ENCODE measurements at places on chromosomes 11 and 22.

GRCh38 chr22:23533328-23533762 is 46.7 kb downstream of the IGLL1 start:
- peak; percentile 76 for DNase-seq

GRCh38 chr11:9799886-9800285 is 136.0 kb downstream of the SWAP70 start:
- no peak for DNase-seq

DNA sequence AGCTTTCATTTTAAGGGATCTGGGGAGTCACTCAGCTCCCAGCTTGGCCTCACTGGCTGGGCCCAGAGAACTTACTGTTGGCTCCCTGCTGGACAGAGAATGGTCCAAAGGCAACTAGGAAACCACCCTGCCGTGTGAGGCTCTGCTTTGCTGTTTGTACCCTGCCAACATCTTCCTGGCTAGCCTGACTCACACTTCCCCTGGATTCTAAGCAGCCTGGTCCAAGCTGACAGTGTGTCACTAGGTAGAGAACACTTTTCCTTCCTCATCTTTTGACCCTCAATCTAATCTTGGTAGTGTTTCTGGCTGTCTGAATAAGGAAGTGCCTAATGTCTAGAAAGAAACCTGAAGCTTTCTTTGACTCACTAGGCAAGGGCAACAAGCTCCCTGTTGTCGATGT is 76.7 kb downstream of the FAR1 start:
- no peak for DNase-seq

- DNase-seq: no peak
Measured at GRCh38 chr11:132082566-132082965, 712.2 kb downstream of the NTM start.

DNA sequence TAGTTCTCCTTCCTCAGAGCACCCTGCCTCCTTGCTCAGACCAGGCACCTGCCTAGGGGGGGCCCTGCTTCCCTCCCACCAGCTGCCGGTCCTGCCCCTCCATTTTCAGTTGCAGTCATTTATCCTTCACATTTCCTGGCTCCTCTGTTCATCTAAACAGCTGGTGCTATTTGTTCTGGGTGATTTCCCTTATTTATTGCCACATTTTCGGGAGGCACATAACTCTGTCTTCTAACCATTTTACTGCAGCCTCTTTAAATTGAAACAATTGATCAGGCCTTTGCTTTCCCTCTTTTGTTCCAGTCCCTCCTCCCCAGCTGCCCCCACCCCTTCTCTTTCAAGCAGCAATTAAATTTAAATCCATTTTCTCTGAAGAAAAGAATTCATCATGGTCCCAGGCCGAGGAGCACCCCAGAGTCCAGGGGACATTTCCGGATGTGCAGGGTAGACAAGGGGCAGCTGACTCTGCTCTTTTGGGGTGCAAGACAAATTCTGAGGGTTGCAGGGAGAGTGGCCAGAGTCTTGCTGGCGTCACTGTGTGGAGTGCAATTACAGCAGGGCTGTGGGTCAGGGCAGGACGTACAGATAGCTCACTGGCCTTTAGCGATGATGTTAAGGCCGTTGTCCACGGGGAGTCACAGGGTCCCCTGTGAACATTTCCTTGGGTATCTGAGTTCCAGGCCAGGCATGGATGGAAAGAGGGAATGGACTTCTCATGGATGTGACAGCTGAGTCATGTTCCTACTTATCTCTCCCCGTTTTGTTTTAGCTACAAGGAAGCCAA is 476.4 kb downstream of the TBC1D22A start:
- no peak for DNase-seq

DNA sequence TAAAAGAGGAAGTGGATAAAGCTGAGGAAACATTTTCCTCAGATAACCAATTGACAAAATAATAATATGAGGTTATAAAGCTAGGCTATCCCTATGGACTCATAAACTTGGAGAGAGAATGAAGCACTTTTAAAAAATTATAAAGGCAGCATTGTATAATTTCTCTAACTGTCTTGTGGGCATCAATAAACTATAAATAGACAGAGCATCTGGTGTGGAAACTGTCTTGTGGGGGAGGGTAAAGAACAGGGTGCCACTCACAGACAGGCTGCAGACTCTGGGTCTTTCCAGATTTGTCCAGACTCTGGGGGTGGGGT is 333.5 kb downstream of the BUD13 start:
- no peak for DNase-seq

DNA sequence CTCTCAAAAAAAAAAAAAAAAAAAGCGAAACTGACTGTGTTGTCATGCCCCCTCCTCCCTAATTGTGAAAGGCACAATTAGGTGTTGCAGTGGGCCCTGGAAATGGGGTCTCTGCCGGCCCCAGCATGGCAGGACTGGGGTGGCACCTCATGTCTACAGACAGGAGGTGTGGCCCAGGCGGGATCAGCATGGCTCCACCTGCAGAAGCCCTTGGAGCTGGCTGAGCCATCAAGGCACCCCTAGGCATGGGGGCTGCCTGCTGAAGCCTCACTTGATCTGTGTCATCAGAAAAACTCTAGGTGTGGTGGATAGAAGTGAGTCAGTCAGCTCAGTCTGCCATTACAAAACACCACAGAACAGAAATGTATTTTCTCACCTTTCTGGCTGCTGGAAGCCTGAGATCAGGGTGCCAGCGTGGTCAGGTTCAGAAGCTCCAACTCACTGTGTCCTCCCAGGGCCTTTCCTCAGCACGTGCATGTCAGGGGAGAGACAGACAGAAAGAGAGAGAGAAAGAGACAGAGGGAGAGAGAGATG is 10.1 kb upstream of the B4GALNT4 start:
- no peak for DNase-seq

- DNase-seq: no peak
Measured at GRCh38 chr22:39094717-39095389, 2.2 kb upstream of the APOBEC3H start.

GRCh38 chr11:6194065-6194581 is 4.9 kb upstream of the OR52W1 start:
- DNase-seq: no peak

DNA sequence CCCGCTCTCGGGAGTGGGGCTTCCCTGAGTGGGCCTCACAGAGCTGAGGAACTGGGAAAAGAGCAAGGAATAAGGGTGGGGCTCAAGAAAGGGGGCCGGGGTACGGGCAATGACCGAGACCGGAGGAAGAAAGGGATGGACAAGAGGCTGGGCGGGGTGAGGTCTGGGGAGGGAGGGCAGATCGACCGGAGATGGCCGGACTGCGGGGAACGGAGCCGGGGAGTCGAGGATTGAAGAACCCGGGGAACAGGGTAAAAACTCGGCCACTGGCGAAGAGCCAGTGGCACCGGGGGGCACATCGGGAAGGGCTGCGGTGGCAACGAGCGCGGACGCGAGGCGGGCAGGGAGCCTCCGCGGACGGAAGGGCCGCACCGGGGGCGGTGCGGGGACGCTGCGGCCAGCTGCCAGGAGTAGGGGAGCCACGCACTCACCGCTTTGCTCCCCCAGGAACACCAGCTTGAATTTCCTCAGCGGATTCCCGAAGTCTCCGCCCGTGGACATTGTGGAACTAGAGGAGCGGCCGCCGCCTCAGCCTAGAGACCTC is 667 bp downstream of the RAB6A start:
- peak; percentile 87 for DNase-seq

Data from right kidney (tissue), 9 donors.